ENCODE measurements at places on chromosomes 2 and 18. TPM values are rescaled to one million over a fixed set of nuclear protein-coding genes. Genes with fewer than 3 reads are reported as not detected.
A peak's percentile ranks its signal among the peaks of the same experiment; 100 is the strongest.

GRCh38 chr18:79932907-79933306 is 18.5 kb downstream of the SLC66A2 start:
- no peak for DNase-seq

DNA sequence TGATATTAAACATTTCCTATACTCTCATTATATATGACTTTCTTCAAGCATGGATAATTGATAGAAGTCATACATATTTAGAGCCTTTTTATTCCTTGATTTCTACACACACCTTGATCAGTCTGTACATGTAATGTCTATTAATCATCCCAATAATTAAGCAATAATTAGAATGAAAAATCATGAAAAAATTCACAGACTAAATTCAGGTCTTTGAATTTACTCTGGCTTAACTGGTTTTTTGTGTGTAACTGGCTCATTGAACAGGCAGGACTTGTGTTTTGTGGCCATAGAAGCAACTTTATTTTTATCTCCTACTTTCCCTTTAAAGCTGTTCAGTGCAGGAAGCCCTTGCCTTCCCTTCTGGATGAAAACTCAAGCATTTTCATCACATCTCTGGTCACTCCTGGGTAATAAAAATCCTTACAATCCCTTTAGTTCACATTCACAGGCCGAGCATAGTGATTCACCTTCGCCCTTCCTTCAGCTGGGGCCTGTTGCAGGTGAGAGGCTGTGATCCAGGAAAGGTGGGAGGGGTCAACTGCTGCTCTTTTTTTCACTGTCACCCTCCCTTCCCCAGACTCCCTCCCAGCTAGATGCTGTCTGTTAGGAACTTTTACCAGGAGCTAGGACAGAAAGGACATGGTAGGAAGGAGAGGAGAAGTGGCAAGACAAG is 58.0 kb upstream of the ITSN2 start:
- DNase-seq = no peak

The RNMT gene
- 24.0 TPM for total RNA-seq

DNA sequence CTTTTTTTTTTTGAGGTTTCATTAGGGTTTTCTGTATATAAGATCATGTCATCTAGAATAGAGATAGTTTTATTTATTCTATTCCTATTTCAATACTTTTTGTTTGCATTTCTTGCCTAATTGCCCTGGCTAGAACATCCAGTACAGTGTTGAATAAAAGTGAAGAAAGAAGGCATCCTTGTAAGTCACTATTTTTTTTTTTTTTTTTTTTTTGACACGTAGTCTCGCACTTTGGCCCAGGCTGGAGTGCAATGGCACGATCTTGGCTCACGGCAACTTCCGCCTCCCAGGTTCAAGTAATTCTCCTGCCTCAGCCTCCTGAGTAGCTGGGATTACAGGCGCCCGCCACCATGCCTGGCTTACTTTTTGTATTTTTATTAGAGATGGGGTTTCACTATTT is 27.8 kb upstream of the RANBP2 start:
- no peak for DNase-seq

GRCh38 chr18:43665105-43665788 is 388.0 kb upstream of the SYT4 start:
- DNase-seq = no peak

The HK2 gene
- total RNA-seq = 31.3 TPM

DNA sequence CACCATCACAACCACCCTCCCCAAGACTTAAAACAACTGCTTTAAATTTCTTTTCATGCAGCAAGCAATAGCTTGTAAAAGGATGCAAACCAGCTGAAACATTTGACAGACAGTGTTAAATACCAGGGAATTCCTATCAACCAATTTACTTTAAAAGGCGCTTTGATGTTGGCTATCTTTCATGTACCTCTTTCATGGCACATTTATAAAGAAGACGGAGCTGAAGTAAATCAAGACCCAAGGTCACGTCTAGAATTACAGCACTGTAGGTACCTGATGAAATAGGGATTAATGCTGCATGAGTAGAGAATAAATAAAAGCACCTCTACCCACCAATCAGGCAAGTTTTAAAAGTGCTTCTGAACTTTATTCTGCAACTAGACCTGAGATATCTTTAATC is 78.9 kb downstream of the SRBD1 start:
- no peak for DNase-seq

DNA sequence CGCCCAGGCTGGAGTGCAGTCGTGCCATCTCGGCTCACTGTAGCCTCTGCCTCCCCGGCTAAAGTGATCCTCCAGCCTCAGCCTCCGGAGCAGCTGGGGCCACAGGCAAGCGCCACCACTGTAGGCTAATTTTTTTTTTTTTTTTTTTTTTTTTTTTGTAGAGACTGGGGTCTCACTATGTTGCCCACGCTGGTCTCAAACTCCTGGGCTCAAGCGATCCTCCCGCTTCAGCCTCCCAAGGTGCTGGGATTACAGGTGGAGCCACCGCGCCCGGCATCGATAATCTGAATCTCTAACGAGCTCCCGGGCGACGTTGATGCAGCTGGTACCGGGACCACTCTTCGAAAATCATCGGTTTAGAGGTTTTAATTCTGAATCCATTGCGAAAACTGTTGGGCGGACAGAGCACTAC is 520 bp upstream of the CYP20A1 start:
- peak; percentile 24 for DNase-seq

DNA sequence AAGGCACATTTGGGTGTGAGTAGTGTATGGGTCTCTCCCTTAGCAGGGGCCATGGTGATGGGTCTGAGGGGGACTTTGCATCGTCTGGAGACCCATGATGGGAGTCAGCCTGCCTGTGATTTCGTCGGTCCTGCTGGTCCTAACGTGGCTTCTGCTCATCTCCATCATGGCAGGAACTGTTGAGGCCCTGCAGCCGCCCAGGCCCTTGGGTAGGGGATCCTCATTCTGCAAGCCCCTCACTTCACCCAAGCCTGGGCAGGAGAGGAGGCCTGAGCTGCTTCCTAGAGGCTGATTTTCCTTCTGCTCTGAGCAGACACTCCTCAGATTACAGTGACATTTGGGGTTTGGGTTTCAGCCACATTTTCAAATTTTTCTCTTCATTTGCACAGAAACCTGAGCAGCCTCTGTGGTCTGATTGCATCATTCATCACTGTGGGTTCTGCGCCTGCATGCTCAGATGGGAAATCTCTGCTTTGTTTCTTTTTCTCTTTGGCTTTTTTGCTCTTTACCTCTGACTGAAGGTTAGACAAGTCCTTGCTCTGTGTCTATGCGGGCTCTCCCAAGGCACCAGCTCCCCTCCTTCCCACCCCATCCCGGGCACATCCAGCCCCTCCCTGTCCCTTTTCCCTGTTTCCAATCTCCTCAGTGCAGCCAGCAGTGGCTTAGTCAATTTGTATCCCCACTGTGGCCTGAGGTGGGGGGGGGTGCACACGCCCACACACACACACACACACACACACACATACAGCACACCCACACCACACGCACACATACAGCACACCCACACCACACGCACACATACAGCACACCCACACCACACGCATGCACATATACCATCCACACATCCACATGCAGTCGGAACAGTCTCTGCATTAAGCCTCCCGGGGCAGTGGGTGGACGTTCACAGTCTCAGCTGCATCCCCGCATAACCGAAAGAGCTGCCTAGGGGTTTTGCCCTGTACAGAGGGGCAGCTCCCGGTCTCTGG is 305.4 kb upstream of the HS6ST1 start:
- no peak for DNase-seq

DNA sequence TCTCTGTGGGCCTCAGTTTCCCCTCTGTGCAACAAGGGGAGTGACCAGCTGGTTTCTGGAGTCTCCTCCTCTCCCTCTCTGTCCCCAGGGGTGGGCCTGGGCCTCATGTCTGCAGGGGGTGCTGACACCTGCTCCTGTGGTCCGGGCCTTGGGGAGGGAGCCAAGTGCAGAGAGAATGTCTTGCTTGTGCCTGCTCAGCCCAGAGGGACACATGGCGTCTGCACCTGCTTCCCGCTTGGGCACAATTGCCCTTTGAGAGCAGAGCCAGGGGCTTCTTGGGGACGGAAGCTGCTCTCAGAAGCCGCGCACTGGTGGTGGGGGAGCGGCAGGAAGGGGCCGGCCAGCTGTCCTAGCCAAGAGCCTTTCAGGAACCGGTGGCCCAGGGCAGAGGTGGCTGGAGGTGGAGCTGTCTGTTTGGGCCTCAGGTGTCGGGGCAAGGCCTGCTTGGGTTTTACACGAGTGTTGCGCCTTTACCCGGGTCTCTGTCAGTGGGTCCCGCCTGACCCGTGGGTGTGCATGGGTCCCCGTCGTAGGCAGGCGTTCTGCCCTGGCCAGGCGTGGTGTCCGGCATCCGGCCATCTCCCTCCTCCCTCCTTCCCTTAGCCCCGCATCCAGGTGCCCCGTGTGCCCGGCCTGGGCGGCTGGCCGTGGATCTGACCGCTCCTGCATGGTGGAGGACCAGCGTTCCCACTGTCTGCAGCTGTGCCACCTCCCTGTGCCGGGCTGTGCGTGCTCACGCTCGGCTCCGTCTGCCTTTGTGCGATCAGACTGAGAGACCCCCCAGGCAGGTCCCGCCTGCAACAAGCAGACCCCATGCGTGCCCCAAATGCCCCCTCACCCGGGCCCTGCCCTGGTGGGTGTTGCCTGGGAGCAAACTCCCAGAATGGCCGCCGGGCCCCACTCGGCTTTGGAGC is 4.0 kb downstream of the NEU4 start:
- DNase-seq = no peak

DNA sequence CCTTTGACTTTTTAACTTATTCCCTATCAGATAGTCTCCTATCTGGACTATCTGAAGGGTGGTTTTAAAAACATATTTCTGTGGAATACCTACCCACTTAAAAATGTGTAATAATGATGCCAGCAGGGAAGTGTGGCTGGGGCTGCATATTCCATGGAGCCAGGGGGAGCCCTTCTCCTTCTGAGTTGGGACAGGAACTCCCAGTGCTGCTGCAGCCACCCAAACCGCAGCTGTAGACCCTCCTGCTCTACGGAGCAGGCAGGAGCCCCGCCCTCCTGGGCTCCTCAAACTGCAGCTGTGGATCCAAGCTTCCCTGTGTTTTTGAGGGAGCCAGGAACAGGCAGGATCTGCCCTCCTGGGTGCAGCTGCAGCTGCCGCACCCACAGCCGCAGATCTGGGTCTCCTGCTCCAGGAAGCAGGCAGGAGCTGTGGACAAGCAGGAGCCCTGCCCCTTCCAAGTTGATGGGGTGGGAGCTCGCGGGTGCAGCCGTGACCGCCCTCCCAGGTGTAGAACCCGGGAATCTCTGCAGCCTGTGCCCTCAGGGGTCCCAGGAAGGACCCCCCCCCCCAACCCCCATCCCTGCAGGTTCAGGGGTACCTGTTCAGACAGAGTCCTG is 57.8 kb downstream of the PDK1 start:
- DNase-seq = no peak

The HRH4 gene
- total RNA-seq = not detected

GRCh38 chr2:158034198-158034866 is 67.3 kb upstream of the UPP2 start:
- no peak for DNase-seq

GRCh38 chr18:22432657-22433137 is 15.0 kb upstream of the CTAGE1 start:
- DNase-seq = peak; percentile 37

- no peak for DNase-seq
Measured at GRCh38 chr2:37648331-37649011, 23.0 kb downstream of the CDC42EP3 start.

DNA sequence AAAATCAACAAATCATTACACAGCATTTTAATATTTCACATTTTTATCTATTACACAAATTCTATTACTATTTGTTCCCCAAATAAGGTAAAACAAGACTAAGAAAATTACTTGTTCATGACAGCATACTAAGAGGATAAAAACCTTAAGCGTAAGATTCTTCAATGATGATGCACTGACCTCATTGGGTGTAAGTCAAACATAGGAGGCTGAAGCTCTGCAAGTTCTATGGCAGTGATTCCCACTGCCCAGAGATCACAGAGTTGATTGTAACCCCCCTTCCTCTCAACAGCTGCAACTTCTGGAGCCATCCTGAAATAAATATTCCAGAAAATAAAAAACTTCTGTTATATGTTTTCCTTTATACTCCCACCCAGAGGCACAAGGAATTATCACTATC is 82.2 kb upstream of the CDKL4 start:
- no peak for DNase-seq

GRCh38 chr18:68262690-68263294 is 452.1 kb downstream of the TMX3 start:
- DNase-seq = no peak

DNA sequence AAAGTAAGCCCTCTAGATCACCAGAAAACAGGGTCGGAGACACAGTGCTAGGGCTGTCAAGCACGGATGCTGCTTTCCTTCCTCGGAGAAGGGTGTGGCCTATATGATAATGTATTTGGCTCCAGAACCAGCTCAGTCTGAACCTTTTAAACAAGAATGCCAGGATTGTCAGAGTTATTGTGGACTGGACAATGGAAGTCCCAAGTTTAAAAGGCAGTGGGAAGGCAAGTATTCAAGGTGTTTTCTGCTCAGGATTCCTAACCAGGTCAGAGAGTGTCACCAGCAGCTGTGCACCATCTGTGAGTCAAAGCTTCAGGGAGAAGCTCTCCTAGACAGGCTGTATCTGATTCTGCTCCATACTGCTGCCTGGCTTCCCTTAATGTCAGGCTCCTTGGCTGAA is 94.8 kb downstream of the SPOPL start:
- no peak for DNase-seq

The MROH2A gene
- not detected for total RNA-seq

Data from omental fat pad (tissue), 4 donors.